Activated CD4-positive, alpha-beta T cell treated with anti-CD3 and anti-CD28 coated beads for 4 hours (primary cell): ENCODE measurements at places on chromosomes 5 and 9.

DNA sequence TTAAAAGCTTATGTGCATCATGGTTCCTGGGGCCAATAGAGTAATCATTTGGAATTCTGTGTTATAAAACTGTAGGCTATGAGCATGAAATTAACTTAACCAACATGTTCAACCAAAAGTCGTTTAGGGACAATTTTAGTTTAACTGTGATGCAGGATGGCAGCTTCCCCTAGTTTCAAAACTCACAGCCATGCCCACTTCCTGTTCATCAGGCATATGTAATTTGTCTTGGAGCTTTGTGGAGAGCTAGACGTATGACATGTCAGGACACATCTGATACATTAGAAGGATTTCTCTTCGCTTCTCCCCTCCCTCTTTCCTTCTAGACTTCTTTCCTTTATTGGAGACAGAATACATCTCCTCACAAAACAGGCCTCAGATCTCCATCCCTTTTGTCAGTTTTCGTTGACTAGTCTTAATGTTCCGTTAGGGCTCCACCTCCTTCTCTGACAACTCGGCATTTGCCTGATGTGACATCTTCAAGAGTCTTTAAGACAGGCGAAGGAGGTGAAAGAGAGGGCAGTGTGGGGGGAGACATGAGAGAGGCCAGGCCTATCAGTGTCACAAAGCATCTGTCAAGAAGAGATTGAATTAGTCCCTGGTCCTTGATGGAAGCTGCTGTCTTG is 176.0 kb downstream of the MSX2 start:
- no peak for DNase-seq

GRCh38 chr9:94821098-94821887 is 94.8 kb downstream of the AOPEP start:
- no peak for DNase-seq

DNA sequence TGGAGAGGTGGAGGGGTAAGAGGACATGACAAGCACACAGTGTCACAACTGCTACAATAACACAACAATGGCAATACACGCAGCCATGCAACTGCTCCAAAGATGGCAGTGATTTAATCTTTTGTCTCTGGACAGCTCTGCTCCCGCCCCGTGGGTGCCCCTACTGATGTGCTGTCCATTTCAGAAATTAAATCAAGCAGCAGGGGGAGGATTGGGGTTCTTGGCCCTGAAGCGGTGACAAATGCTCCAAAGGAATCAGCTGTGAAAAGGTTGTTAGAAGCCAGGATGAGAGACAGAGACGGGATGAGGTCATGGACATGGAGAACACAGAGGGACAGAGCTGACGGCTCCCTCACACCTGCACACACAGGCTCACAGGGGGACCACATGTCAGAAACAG is 22.6 kb downstream of the CNTFR start:
- no peak for DNase-seq

DNA sequence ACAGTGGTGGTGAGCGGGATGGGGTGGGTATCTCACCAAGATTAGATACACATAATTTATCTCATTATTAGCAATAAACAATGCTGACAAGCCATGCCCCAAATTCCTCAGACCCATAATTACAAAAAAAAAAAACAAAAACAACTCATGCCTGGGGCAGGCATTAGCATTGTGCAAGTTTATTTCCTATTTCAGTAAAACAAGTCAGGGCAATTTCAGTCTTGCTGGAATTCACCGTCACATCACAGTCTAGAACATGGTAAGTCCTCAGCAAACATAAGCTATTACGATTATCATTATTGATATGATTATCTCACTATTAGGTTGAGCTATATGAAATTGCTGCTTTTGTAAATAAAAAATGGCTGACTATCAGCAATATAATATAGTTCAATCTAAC is 57.5 kb upstream of the GNAQ start:
- no peak for DNase-seq

DNA sequence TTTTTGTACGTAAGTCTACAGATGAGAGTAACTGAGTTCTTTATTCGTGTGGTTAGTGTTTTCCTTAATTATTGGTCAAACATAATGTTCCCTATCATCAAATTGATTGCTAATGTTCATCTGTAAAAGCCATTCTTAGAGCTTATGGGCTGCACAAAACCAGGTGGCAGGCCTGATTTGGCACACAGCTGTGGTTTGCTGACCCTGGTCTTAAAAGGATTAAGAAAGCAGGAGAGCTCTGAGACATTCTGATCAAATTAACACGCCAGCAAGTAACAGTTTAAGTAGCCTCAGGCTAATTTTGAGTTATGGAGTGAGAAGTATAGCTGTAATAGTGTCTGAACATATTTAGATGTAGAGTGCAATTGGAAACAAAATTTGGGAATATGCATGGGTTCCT is 63.2 kb downstream of the PRR16 start:
- DNase-seq = no peak

- DNase-seq = no peak
These were observed 4.9 kb downstream of the EDIL3 start for GRCh38 chr5:84379749-84380148.

GRCh38 chr5:7446913-7447312 is 51.0 kb downstream of the ADCY2 start:
- no peak for DNase-seq

DNA sequence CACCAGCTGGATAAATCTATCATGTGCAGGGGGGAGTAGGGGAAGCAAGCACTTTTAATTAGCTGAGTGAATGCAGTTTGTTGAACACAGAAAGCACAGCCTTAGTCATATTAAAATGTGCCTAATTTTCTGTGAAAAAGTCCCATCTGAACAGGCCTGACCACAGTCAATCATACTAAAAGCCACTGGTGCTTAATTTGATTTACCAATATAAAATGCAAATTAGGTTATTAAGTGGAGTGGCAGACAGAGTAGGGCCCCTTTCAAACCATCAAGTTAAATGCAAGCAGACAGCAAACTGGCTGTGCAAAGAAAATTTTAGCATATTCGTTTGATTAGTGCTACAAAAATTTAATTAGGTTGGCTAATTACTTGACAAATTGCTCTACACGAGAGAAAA is 176.1 kb downstream of the ISL1 start:
- no peak for DNase-seq

GRCh38 chr9:113566016-113566711 is 102.6 kb downstream of the RGS3 start:
- no peak for DNase-seq

- no peak for DNase-seq
These were observed 102.0 kb upstream of the PTPN3 start for GRCh38 chr9:109600142-109600541.

- no peak for DNase-seq
These were observed 196.9 kb upstream of the PANK3 start for GRCh38 chr5:168776070-168776469.

- no peak for DNase-seq
These were observed 160.9 kb downstream of the LURAP1L start for GRCh38 chr9:12935714-12936113.

DNA sequence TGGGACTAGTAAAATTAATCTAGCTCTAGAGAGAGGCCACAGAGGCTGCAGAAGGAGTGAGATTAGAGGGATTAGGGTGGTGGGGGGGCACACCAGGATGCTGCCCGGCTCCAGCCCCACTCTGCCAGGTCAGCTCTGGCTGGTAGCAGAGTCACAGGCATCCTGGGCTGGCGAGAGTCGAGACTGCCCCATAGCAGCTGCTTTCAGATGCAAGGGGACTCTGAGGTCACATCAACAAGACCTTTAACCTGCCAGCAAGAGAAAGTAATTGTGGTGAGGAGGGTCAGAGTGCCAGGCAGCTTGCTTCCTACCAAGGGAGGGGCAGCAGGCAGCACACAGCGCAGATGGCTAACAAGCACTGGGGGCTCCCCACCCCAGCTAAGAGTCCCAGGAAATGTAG is 7.5 kb downstream of the EPB41L4B start:
- no peak for DNase-seq

DNA sequence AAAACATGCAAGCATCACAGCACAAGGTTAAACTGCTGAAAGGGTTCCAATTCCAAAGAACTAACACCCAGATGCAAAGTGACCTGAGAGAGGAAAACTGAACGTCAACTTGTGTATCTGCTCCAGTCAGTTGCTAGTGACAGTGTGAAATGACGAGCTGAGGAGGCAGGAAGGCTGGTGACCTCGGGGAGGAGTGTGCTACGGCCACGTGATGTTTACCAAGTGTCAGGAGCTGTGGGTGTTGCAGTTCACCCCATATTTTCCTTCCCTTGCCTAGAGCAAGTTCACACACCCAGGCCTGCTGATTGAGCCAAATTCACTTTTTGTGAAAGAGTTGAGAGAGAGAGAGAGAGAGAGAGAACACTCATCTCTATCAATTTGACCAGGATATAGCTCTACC is 231.6 kb upstream of the ANKH start:
- DNase-seq = no peak

- DNase-seq = no peak
These were observed 161.5 kb upstream of the NR4A3 start for GRCh38 chr9:99660191-99660636.

GRCh38 chr5:155402927-155403640 is 389.5 kb downstream of the KIF4B start:
- DNase-seq = no peak

DNA sequence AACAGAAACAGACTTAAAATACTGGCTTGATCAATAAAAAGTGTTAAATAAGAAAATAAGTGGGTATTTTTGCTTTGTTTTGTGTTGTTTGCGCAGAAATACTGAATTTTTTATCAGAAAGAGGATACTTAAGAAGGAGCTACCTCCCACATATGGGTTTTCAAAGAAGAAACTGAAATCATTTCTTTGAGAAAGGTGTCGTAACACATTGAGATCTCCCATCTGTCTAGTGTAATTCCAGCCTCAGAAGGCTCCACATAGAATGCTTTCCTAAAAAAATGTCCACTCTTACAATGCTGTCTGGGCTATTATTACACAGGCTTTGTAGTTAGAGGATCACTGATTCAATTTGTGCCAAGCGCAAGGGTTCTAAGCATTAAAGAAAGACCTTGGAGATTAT is 226.2 kb downstream of the EPB41L4A start:
- no peak for DNase-seq

DNA sequence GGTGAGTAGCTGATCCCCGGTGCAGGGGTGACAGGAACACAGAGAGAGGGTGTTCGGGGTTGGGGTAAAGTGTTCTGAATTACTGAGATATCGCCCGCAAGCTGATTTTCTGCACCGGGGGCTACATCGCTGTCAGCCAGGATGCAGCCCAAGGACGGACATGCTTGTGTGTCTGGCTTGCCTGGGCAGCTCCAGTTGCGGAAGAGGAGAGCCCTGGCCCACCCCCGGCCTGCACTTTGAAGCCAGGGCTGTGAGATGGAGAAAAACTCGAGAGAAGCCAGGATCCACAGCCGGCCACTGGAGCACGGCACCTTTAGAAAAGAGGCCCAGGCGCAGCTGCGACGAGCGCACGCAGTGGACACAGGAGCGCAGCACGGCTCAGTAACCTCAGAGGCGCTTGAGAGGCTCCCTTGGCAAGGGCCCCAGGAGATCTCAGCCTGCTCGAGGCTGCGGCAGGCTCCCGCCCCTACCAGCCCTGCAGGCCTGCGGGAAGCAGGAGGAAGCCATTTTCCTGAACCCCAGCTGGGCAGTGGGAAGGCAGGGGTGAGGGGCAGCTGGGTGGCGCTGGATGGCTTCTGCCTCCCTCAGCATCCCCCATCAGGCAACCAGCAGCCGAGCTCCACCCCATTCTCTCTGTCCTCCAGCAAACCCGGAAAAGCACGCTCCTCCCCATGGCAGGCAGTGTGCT is 59.2 kb downstream of the C9orf50 start:
- DNase-seq = no peak

DNA sequence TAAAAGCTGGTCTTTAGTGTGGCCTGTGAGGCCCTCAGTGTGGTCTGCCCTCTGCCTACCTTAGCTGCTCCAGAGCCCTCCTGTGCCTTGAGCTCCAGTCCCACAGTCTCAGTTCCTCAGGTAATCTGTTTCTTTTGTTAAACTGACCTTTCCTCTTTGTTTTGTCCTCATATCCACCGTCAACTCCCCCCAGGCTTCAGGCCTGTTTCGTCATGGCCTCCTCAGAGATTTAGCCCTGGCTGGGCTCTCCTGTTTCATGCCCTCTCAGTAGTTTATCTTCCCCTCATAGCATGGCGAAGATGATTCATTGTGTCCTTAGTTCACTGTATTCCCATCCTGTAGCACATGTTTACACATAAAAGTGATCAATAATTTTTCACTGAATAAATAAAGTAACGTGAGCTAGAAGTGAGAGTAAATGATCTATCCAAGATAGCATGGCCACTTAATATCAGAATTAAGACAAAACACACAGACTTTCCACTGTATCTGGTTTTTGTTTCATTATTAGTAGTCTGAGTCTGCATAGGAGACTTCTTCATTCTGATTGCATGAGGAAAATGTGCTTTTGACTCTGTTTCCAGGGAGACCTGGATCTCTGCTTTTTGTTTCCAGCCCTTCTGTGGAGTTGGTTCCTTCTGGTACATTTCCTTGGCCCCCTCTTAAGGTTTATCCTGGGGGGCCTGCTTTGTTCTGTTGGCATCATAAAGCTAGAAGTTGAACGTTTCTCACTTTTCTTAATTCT is 70.5 kb downstream of the SNX24 start:
- no peak for DNase-seq

DNA sequence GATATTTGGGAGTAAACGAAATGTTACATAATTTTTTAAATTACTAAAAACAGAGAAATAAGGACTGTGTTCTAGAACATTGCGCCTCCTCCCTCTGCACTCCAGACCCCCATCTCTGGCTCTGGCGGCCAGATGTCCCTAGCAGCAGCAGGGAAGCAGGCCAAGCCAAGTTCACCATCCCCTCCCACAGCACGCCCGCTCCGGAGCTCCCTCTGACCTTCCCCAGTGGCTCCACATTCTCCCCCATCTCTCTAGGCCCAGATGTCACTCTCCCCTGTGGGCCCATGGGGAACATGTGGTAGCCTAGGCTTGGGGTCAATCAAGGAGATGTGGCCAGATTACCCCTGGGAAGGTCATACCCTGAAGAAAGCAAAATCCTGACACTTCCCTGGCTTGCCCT is 6.3 kb upstream of the WNK2 start:
- no peak for DNase-seq

- no peak for DNase-seq
These were observed 37.2 kb upstream of the S1PR3 start for GRCh38 chr9:88954066-88954465.

- no peak for DNase-seq
These were observed 97.3 kb downstream of the ZNF462 start for GRCh38 chr9:106960258-106960657.

GRCh38 chr5:78526049-78526525 is 122.5 kb downstream of the LHFPL2 start:
- DNase-seq = no peak

DNA sequence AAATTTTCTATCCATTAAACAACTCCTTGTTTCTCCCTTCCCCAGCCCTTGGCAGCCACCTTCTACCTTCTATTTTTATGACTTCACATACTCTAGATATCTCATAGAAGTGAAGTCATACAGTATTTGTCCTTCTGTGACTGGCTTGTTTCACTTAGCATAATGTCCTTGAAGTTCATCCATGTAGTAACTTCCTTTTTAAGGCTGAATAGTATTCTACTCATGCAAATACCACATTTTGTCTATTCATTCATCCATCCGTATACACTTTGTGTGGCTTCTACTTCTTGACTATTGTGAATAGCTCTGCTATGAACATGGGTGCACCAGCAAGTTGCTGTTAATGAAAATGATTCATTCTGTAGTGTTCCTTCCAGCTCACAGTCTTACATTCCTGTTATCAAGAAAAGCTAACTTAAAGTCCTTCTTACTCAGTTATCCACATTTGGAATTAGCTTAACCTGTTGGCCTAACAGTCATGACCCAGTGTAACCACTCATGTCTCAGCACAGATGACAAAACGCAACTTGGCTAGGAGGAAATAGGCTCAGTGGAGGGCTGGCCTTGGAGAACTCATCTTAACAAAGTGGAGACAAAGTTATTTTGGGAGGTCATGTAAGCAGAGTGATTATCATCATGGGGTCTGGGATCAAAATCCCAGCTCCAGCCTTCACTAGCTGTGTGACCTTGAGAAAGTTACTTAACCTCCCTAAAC is 129.7 kb upstream of the MAP3K1 start:
- DNase-seq = no peak
